ENCODE measurements at places on chromosomes 1 and 21. TPM values are rescaled to one million over a fixed set of nuclear protein-coding genes. Genes with fewer than 3 reads are reported as not detected.

The GCSAML gene
- 1.1 TPM for total RNA-seq

The MANEAL gene
- 3.3 TPM for total RNA-seq

The TTC22 gene
- total RNA-seq: 2.1 TPM

The CLDN17 gene
- total RNA-seq: not detected

The CCDC18 gene
- total RNA-seq: 16.7 TPM

The IL10 gene
- total RNA-seq: 2.8 TPM

The OR2T35 gene
- total RNA-seq: not detected

- no peak for DNase-seq
Measured at GRCh38 chr21:25891596-25891995, 156.8 kb downstream of the GABPA start.

DNA sequence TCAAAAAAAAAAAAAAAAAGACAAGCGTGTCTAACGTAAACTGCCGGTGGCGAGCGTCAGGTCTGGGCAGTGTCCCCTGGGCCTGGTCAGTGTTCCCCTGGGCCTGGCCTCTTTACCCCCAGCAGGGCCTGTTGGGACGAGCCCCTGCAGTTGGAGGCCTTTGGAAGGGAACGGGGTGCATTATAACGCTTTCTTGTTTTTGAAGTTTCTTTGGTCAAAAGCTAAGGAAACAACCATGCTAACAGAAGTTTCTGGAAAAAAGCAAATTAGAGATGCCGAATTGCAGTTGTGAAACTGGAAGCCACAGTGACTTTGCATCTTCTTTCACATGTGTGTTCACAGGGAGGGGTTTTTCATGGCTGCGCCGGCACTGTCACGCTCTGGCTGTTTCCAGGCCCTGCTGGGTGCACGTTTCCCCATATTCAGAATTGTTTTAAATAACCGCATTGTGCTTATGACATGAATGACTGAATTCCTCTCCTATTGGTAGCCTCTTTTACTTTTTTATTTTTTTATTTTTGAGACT, 16.0 kb downstream of the RRP1 start:
- DNase-seq: no peak

DNA sequence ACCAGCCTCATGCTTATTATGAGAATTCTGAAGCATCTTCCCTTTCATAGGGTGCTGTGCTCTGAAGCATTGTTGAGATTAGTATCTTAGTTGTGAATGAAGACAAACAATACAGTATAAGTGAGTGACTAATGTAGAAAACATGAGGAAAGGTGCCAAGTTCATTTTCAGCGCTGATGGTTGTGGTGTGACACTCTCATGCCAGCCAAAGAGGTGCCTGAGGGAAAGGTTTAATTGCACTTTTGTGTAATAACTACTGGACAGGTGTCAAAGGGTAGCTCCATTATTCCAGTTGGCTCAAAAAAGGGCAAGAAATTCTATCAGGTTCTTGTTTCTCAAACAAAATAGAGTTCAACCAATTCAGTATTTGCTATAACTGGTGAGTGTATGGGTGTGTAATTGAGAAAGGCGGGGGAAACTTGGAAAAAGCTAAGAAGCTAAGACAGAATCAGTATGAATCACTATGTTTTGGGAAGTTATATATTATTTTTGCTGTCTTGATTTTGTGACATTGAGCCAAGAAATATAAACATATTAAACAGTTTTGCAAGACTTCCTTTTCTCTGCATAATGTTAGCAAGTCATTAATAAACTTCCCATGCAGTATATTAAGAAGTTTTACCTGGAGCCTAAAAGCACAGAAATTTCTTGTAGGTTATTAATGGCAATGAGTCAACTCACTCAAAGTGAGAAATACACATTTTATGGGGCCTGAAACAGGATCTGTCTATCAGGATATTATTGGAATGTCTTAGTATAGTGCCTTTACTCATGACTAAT, 31.8 kb downstream of the KCNK2 start:
- DNase-seq: no peak

DNA sequence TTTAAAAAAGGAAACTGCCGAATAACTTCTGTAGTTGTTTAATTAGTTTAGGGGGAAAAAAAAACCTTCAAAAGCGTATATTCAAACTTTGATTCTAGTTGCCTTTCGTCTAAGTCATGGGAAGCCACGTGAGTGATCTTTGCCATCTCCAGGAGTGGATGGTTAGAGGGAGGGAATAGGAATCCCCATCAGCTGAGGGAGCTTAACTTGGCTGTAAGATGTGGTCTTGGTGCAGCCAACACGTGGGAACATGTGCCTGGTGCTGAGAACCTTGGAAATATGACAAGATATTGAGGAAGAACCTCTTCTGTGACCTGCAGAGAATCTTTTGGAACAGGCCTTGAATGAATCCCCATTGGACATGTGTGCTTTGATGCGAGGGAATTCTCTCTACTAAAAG, 1.7 kb downstream of the BACE2 start:
- no peak for DNase-seq

DNA sequence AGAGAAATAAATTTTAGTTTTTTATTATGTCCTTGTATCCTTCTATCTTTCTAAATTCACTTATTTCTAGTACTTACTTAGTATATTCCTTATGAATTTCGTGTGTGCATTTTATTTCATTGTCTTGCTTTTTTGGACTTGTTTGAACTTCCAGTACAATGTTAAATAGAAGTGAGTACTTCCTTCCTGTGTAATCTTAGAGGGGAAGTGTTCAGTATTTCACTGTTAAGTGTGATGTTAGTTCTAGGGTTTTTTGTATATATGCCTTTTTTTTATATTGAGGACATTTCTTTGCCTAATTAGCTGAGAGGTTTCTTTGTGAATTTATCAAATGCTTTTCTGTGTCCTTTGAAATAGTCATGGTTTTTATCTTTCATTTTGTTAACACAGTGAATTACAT, 10.7 kb downstream of the LYPLAL1 start:
- DNase-seq: no peak

GRCh38 chr21:41801321-41802197, 34.7 kb upstream of the RIPK4 start:
- no peak for DNase-seq

GRCh38 chr1:37108596-37109188, 74.4 kb upstream of the GRIK3 start:
- no peak for DNase-seq

DNA sequence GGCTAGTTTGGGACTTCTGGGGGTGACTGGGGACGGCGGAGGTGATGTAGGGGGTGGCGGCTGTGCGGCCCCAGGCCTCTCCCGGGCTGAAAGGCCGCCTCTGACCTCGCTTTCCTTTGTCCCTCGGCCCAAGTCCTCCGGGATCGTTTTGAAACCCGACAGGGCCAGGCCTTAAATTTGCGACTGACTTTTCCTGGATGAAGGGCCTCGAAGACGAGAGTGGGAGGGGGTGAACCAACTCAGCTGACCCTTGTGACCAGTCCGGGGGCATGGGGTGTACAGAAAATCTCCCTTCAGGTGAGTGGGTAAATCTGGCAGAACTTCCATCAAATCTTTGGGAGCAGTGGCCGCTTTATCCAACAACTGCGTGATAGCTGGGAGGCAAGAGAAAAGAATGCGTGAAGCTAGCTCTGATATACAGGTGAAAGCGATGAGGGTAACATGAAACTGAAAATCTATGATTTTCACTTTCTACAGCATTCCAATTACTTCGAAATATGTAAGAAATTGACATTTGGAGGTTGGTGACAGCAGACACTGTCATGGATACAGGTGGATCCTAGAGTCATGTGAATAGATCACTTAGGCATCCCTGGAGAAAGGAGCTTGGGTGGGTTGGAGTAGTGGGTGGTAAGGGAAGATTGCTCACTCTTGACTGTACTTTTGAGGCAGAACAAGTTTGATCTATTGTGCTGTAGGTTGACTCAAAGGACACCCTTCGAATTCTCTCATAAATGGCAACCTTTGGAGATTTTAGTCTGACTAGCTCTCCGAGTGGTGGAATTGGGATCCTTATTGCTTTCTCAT, 885 bp downstream of the AHCYL1 start:
- DNase-seq: no peak

DNA sequence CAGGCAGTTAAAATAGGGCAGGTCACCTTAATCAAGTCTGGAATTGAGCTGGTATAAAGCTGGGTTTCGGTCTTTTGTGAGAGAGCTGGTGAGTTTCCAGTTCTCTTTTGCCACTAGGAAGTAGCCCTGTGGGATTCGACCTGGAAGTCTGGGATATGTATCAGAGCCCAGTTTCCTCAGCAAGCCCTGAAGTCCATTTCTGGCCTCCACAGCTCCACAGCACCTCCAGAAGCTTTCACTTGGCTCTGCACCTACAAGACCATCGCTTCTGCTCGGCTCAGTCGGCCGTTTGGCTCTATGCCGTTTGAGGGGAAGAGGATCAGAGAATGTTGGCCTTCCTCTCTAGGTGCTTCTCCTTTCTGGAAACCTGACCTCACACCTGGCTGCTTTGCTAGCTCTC, 148.0 kb downstream of the GALNT2 start:
- DNase-seq: no peak

- no peak for DNase-seq
Measured at GRCh38 chr1:211335522-211336157, 9.0 kb downstream of the TRAF5 start.

- peak; percentile 39 for DNase-seq
Measured at GRCh38 chr1:213374369-213374768, 323.3 kb downstream of the RPS6KC1 start.

DNA sequence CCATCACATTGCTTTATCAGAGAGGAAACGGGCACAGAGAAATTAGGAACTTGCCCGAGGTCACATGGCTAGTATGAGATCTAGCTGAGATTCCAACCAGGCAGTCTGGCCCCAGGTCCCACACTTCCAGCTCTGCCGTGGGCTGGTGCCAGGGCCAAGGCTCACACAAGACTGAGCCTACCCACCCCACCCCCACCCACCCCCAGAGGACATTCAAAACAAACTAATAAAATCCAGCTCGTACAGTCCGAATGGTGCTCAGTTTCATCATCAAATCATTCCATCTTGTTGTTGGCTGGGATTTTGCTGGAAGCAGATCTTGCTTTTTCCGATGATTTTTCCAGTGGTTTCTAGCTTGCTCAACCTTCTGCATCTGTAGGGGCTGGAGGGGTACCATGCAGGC, 27.9 kb downstream of the MATN1 start:
- DNase-seq: no peak

DNA sequence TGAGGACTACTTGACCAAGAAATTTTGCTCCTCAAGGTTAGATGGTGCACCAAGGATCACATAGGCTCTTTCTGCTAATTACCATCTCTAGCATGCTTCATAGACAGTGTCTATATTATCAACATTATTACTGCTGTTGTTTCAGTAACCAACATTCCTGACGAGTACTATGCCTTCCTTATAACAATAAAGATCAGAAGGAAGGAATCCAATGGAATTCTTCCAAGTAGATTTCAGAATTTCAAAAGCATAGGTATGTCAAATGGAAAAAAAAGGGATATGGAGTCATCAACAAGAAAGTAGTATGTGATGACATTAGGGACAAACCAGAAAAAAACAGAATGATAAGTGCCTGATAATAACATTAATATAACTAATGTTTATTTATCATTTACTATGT, 39.6 kb upstream of the LPGAT1 start:
- no peak for DNase-seq

DNA sequence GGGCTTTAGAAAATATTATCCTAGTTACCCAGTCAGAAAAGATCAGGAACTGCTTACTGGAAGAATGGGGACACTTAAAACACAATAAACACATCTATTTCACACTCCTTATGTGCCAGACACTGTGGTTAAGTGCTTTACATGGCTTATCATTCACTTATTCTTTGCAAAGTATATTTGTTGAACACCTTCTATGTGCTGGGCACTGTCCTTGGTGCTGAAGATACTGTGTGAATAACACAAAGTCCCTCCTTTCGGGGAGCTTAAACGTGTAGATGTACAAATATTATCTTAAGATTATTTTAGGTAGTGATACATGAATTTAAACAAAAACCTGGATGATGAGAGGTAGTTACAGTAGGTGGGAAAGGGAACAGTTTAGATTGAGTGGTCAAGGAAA, 169.3 kb downstream of the ST6GALNAC5 start:
- no peak for DNase-seq

DNA sequence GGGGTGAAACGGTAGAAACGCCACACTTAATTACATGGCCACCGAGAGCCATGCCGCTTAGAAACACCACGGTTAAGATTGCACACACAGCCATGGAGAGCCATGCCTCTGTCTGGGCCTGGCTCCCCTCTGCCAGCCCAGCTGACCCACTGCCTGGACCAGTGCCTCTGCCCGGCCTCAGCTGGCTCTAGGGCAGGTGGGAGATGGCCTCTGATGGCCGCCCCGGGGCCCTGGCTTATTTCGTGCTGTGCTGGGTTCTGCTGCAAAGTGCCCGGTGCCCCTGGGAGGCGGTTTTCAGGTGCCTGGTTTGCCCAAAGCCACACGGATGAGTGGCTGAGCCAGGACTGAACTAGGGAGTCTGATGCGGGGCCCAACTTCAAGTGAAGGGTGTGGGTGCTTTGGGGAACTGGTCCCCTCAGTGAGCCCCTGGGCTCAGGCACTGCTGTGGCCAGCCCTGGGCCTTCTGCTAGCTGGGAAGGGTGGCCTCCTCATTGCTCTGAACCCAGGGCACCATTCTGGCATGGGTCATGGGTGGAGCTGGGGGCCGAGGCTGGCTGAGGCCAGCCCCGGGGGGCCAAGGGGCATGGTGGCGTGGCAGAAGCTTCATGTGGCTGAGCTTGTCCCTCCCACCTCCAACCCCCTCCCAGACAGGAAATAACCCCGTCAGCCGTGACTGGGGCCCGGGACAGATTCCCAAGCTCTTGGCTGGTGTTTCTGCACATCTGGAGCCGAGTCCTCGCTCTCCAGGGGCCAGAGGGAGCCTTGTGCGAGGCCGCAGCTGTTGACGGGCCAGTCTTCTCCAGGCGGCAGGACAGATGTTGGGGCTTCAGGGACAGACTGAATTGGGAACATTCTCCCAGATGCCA, 1.9 kb upstream of the GPR153 start:
- DNase-seq: no peak

DNA sequence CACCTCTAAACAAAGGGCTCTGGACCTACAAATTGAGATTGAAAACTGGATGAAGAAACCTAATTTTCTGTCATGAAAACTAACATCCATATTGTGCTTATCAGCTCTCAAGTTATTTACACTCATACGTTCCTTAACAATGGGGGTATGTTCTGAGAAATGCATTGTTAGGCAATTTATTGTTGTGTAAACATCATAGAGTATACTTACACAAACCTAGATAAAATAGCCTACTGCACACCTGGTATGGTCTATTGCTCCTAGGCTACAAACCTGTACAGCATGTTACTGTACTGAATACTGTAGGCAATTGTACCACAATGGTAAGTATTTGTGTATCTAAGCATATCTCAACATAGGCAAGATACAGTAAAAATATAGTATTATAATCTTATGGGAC, 191.4 kb downstream of the TM2D1 start:
- DNase-seq: no peak

Data from urinary bladder (tissue), 4 donors.